ENCODE measurements at places on chromosomes 4 and X.
A peak's percentile ranks its signal among the peaks of the same experiment; 100 is the strongest.

- no peak for DNase-seq
These were observed 27.6 kb downstream of the PRR32 start for GRCh38 chrX:126847143-126847542.

- DNase-seq = no peak
These were observed 661.7 kb upstream of the FAM241A start for GRCh38 chr4:111483375-111484169.

DNA sequence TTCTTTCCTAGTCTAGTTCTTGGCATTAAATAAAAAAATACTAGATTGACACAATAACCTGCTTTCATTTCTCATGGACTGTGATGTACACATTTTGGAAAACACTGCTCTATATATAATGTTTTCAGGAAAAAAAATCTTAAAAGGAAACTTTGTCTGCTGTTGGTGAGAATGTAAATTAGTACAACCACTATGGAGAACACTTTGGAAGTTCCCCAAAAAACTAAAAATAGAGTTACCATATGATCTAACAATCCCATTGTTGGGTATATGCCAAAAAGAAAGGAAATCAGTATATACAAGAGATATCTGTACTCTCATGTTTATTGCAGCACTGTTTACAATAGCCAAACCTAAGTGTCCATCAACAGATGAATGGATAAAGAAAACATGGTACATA is 202.3 kb downstream of the PPP3CA start:
- DNase-seq = no peak

- DNase-seq = no peak
These were observed 5.9 kb upstream of the SCARB2 start for GRCh38 chr4:76219299-76220055.

GRCh38 chr4:5885733-5886132 is 7.2 kb downstream of the CRMP1 start:
- DNase-seq = no peak

GRCh38 chr4:7956270-7956808 is 16.7 kb upstream of the AFAP1 start:
- DNase-seq = no peak

DNA sequence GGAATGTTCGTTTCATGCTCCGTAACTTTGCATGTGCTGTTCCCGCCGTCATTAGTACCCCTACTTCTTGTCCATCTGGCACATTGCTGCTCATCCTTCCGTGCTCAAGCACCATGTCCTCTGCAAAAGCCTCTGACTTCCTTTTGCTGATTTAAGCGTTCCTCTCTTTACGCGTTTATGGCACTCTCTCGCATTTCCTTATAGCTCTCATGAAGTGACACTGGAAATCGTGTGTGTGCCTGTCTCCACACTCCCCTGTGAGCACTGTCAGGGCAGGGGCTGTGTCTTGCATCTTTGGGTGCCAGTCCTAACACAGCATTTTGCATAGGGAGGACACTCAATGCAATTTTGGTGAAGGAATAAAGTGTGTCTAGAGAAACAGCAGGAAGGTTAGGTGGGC is 210.6 kb upstream of the FAT1 start:
- DNase-seq = no peak

GRCh38 chr4:156946516-156947424 is 24.8 kb downstream of the PDGFC start:
- DNase-seq = no peak

- DNase-seq = no peak
These were observed 344.2 kb downstream of the MAPK10 start for GRCh38 chr4:86015412-86016350.

- no peak for DNase-seq
These were observed 8.3 kb upstream of the HAND2 start for GRCh38 chr4:173538148-173538908.

GRCh38 chrX:20974326-20974725 is 399.9 kb upstream of the CNKSR2 start:
- DNase-seq = no peak

DNA sequence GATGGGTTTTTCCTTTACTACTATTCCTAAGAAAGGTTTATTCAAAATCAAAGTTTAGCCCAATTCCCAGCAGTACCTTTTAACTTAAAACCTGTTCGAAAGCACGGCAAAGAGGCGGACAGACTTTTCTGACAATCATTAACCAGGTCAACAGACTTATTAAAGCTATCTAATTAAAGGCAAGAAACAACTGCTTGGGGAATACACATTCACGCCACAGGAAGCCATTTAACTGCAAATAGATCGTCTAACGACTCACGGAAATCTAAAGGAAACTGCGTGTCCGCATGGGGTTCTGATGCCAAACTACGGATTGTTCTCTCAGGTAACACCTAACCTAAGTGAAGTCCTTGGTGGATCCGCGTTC is 663 bp upstream of the USP53 start:
- DNase-seq = no peak

DNA sequence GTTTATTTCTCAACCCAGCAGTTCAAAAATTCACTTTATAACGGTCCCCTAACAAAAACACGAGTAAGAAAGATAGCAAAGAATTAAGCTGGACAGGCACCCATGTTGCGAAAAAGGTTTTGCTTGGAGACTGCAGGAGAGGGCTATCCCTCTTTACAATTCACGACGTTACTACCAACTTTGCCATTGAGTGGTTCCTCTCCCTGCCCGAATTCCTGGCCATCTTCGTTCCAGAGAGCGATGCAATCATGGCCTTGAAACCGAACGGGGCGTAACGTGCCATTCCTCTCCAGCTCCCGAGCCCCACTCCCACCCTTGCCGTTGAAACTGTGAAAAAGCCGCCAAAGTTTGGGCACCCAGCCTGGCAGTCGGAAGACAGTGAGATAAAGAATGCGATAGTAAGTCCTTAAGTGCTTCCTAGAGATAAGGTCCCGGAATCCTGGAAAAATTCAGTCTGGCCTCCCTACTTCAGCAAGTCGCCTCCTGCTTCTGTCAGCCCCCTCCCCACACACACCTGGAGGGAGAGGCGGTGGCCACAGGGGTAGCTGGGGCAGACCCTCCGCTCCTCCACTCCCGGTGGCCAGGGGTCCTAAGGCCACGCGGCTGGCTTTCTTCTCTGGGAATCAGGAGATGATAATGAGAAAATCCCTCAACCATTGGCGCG is 65.2 kb downstream of the FBXO8 start:
- DNase-seq = no peak

DNA sequence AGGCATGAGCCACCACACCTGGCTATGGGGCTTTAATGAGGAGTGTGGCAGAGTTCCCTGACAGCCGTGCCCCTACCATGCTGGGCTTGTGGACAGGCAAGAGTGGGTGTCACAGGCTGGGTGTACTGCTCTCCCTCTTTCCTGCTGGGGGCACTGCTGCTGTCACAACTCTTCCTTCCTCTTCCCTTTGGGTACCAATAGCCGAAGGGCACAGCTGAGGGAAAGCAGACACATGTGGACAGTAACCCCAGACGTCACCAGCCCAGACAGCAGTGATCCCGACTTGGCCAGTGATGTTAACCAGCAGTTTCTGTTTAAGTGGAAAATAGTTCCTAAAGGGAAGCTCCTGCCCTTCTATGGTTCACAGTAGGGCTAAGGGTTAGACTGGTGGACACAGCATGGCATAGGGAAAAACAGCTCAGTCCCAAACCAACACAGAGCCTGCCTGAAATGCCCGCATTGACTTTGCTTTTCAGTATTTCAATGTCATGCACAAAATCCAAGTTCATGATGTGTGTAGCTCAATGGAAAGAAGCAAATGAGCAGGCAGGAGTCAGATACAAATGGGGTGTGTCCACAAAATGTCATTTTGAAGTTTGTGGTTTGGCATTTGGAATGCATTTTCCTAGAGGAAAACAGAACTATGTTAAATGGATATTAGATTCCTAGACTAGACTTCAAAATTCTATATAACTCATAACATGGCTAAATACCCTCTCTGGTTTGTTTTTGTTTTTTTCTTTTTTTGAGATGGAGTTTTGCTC is 24.9 kb upstream of the DDX3X start:
- DNase-seq = no peak

DNA sequence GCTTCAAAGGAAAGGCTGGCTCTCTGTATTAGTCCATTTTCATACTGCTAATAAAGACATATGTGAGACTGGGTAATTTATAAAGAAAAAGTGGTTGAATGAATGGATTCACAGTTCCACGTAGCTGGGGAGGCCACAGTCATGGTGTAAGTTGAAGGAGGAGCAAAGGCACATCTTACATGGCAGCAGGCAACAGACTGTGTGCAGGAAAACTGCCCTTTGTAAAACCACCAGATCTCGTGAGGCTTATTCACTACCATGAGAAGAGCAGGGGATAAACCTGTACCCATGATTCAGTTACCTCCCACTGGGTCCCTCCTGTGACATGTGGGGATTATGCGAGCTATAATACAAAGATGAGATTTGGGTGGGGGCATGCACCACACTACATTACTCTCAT is 1486.6 kb downstream of the PCDH7 start:
- no peak for DNase-seq

DNA sequence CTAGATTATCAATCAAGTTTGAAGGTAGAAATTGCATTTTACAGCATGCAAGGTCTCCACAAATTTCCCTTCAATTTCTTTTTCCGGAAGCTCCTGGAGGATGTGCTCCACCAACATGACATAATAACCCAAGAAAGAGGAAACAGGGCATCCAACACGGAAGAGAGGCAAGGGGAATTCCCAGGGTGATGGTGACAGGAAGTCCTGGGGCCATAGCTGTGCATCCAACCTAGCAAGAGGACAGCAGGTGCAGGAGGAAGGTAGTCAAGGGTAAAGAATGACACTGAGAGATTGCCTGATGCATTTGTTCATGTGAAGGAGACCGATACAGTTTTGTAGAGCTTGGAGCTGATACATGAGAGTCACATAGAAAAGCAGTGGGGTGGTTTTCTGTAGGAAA is 115.7 kb upstream of the LSM6 start:
- no peak for DNase-seq

GRCh38 chr4:40340030-40340429 is 4.9 kb downstream of the CHRNA9 start:
- DNase-seq = no peak

- no peak for DNase-seq
These were observed 714.9 kb downstream of the GRXCR1 start for GRCh38 chr4:43607400-43607799.

- no peak for DNase-seq
These were observed 19.0 kb downstream of the TMEM47 start for GRCh38 chrX:34638116-34638515.

DNA sequence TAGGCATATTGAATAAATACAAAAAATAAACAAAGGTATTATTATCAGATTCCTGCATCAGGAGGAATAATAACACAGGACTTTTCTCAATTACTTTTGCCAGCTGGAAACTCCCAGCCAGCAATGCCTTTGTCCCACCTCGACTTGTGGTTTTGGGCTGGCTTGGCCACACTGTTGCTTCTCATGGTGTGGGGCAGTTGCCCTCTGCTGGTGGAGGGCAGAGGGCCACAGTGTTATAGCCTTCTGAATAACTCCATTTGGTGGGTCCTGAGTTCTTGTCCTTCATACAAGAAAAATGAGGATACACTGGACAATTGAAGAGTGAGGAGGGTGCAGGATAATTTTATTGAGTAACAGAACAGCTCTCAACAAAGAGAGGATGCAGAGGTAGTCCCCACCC is 1206.0 kb upstream of the ADGRL3 start:
- DNase-seq = no peak

DNA sequence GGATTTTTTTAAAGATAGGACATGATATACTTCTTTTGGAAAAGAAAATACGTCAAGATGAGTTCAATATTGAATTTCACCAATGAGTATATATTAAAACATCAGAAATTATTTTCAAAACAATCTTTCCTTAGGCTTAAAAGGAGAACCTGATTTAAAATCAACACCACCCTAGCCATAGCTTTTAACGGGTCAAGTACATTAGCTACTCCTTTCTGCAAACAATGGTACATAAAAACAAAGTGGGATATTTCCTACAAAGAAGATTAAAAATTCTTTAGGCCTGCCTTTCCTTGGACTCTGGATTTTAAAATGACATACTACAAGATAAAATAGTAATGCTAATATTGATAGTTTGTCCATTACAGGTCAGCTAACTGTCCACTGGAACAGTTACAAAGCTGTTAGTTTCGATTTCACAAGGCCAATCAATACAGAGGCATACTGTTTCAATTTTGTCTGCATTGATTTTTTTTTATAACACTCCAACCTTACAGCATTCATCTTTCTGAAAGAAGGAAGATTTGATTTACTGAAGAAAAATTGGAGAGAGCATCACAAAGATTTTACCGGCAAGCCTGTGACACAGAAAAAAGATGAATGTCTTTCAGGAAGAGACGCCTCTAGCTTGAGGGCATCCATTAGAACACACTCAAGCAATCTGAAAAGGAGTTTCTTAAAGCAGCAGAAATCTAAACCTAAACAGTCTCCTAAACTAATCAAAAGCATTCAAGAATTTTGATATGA is 97.2 kb downstream of the MAB21L2 start:
- no peak for DNase-seq

DNA sequence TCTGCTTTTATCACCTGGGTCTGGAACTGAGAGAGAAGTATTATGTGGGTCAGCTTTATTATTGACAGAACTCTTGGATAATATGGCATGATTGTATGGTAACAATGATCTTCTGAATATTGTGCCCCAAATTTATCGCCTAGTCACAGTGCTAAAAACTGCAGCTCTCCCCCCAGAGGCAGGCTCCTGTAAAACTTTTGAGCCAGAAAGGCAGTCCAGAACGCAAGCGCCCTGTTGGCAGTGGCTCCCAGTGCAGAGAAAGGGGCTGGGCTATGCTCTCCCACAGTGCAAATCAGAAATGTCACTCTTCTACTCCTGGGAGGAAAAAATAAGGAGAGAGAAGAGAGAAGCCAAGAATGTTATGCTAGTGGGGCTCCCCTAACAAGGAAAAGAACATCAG is 50.5 kb downstream of the HELT start:
- DNase-seq = no peak

- DNase-seq = no peak
These were observed 32.8 kb upstream of the MAML3 start for GRCh38 chr4:140186651-140187315.

DNA sequence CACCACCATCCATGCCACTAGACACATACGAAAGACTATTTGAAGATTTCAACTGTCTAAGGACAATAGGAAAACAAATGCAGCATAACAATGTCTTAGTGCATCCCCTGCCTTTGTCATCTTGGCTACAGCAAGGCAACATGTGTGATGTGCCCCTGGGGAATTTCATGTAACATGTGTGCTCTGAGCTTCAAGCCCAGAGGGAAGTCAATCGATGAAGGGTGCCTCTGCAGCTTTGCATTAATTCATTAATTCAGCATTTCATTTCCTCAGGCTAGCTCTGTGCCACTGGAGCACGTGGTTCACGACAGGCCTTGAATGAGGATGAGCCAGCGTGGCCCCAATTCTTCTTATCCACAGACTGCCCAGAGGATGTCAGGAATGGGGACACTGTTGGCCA is 253.9 kb upstream of the GPC4 start:
- no peak for DNase-seq

GRCh38 chr4:54971474-54971950 is 153.9 kb downstream of the KDR start:
- DNase-seq = no peak

- no peak for DNase-seq
These were observed 148.4 kb upstream of the PLAC1 start for GRCh38 chrX:134806707-134807038.

GRCh38 chr4:174210354-174210753 is 73.1 kb downstream of the FBXO8 start:
- no peak for DNase-seq

- no peak for DNase-seq
These were observed 555.9 kb upstream of the DIPK2B start for GRCh38 chrX:45756557-45756956.

- DNase-seq = no peak
These were observed 382.4 kb upstream of the GALNT7 start for GRCh38 chr4:172786039-172786792.

- DNase-seq = peak; percentile 47
These were observed at the start of gene ITM2A for GRCh38 chrX:79366873-79367749. Gene ITM2A, minus strand, starts transcription at chrX:79367334. Its CDS starts 119 bp downstream, at chrX:79367215.

Measured in activated T-cell treated with anti-CD3 and anti-CD28 coated beads for 4 hours (primary cell).